ENCODE measurements at places on chromosomes 12 and 14.

- no peak for DNase-seq
Observed at GRCh38 chr14:71686677-71687076, 245.6 kb upstream of the RGS6 start.

DNA sequence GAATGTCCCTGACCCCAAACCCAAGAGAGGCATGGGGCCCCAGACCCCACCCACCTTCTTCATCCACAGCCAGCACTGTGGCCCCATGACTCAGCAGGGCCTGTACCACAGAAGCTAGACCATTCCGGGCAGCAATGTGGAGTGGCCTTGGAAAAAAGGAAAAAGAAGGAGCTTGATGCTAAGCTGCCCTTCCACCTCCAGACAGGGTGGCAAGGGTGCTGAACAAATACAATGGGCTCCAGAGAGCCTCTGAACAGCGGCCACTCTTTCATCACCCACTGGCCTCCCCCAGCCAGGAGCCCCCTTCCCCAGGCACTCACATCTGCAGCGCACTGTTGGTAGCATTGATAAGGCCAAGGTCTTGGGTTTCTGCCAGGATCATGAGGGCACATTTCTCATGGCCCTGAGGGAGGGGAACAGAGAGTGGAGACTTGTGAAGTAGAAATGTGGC is 13.9 kb downstream of the SLC39A5 start:
- no peak for DNase-seq

- DNase-seq: no peak
Observed at GRCh38 chr14:98707522-98707921, 564.5 kb downstream of the BCL11B start.

- DNase-seq: no peak
Observed at GRCh38 chr14:84458881-84459280, 1071.1 kb upstream of the FLRT2 start.

GRCh38 chr14:90968025-90968424 is 92.4 kb downstream of the RPS6KA5 start:
- no peak for DNase-seq

GRCh38 chr12:104911942-104912341 is 46.1 kb downstream of the SLC41A2 start:
- no peak for DNase-seq

- DNase-seq: no peak
Observed at GRCh38 chr12:2233034-2233433, 180.2 kb downstream of the CACNA1C start.

GRCh38 chr12:96814200-96814599 is 92.9 kb upstream of the NEDD1 start:
- no peak for DNase-seq

- DNase-seq: no peak
Observed at GRCh38 chr12:24307153-24307552, 357.7 kb upstream of the SOX5 start.

DNA sequence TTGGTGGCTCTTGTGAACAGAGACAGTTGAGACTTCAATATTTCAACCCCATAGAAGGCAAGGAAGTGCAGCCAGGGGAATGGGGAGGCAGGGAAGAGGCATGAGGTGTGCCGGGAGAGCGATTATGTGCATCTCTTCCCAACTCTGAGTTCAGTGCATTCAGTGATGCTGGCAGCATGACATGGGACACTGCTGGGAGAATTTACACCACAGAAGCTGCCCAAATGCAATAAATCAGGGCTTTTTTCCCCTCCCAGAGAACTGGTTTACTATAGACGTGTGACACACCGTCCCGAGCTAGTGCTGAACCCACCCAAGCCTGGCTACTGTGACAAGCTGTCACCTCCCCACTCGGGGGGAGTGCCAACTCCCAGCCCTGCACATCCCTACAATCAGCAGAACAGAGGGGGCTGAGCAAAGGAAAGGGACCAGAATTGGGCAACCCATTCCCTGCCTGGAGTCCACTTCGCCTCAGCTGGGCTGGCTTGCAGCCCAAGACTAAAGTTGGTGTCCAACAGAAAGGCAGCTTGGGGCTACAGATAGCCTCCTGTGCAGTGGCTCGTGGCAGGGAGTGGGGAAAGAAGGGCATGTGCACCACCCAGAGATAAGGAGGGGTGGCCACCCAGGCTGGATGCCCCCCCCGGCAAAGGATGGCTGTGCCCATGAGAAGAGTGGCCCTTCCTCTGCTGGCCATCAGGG is 16.7 kb downstream of the AHSA1 start:
- no peak for DNase-seq

DNA sequence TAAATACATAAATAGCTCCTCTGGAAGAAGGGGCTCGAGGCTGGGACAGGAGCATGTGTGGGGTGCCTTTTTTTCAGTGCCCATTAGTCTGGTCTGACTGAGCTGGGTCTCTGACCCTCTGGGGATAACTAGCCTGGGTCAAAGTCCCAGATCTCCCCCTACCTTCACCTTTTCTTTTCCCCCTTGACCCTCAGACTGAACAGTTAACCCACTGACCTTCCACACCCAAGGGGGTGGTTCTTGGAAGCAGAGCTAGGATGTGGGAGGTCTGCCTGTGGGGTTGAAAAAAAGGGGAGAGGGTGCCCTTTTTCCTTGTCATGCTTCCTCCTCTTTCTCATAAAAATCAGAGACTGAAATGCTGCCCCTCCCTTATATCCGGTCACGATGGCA is 925 bp upstream of the GLI1 start:
- DNase-seq: no peak

GRCh38 chr12:121575051-121575450 is 5.8 kb downstream of the KDM2B start:
- no peak for DNase-seq

DNA sequence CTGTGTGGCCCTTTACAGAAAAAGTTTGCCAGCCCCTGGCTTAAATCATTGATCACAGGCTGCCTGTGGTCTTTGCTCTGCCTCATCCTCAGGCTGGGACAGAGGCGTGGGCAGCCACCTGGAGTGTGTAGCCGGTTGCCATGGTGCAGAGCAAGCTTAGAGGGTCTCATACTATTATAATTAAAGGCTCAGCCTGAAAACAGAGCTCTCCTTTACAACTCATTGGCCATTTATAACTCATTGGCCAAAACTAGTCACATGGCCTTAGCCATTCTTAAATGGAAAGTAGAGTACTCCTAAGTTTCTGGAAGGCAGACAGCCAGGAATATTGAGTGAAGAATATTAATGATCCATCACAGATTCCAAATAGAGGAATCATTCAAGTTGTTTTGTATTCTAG is 3.0 kb downstream of the HSP90B1 start:
- DNase-seq: no peak

DNA sequence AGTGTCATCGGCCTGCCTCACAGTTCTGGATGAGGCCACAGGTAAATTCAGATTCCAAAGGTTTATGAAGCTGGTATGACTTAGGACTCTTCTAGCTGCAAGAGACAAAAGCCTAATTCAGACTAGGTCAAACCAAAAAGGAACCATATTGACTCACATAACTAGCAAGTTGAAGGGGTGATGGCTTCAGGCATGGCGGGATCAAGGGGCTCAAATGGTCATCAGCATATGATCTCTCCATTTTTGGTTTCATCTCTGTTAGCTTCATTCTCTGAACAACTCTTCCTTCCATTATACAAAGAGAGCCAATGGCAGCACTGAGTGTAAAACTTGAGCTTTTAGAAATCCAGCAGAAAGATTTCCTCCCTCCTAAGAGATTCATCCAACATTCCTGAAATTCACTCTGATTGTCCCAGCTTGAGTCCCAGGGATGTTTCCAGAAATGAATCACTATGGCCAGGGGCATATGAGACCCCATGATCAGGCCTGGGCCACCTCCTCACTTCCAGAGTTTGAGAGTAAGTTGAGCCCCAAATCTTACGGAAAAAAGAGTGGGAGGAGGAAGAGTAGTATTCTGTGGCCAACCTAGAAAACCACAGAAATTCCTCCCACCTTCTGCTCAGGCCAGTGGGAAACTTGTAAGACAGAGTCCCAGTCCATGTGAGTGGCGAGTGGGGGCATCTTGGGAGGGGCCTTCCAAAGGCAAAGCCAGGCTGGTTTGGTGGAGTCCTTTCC is 2.0 kb upstream of the MAP1LC3B2 start:
- DNase-seq: no peak

DNA sequence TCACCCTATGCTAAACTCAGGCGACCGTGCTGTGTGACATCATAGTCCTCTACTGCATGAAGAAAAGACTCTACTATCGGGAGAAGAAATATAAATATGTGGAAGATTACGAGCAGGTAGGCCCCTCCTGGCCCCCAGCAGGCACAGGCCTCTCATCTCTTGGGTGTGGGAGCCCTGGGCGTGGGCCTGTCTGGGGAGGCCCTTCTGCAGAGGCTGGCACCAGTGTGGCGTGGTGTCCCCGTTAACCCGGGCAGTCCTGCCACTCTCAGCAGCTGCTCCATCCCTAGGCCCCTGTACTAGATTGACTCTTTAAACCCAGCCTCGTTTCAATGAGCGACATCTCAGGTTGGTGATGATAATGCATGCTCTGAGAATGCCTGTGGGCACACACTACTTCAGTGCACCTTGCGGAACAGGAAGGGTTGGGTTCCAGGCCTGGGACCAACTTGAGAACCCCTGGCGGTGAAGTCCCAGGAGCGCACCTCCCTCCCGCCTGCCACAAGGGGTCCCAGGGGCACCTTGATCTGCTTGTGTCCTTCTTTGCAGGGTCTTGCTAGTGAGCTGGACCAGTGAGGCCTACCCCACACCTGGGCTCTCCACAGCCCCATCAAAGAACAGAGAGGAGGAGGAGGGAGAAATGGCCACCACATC is 23.2 kb downstream of the P2RX4 start:
- no peak for DNase-seq

DNA sequence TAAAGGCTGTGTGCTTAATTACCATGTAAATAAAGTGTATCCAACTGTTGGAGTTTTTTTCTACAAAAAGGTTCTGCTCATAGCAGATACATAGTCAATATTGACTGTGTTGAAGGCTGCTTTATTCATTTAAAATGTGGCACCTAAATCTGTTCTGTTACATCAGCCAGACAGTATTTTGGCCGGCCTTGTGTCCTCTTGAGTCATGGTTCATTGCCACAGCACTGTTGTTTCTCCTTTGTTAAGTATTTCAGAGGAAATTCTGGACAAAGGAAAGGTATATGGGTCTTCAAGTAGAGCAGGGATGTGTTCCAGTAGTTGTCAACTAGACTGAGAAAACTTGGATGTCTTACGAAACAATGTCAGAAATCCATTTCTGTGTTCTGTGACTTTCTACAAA is 95.5 kb downstream of the SLC38A6 start:
- no peak for DNase-seq

DNA sequence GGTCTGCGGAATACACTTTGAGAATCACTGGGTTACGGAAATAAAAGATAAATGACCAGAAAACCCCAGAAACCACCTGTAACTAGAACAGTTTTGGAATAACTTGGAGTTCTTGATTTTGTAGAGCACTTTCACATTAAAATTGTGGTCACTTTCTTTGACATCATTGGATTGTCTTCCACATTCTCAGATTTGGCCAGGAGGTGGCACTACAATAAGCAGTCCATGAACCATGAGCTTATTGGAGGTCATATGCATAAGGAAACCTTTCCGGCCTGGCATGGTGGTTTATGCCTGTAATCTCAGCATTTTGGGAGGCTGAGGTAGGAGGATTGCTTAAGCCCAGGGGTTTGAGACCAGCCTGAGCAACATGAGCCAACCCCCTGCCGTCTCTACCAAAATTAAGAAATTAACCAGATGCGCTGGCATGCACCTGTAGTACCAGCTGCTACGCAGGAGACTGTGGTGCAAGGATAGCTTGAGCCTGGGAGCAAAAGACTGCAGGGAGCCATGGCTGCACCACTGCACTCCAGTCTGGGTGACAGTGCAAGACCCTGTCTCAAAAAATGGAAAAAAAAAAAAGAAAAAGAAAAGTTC is 107.7 kb upstream of the CAND1 start:
- no peak for DNase-seq

DNA sequence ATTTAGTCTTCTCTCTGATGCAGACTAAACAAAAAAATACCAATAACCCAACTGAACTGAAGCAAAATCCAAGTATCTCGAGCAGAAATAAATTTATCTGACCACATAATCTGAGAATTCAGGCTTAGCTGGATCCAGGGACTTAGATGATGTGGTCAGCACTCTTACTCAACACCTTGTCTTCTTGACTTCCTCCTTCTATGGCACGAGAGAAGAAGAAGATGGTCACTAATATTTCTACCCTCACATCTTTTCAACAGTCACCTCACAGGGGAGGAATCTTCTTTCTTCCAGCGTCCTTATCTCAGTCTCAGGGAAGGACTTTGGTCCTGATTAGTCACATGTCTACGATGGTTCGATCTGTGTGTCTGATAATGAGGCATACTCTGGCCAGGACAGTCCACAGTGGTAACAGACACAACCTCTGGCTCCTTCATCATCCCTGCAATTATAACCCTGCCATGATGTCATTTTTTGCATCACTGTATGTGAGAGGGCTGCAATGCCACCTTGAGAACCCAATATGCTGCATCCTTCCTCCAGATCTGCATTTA is 15.8 kb downstream of the RGS6 start:
- DNase-seq: no peak

GRCh38 chr14:24280797-24281460 is 9.5 kb upstream of the RABGGTA start:
- DNase-seq: no peak

GRCh38 chr12:114668151-114668885 is 15.7 kb downstream of the TBX3 start:
- no peak for DNase-seq

- no peak for DNase-seq
Observed at GRCh38 chr12:125996443-125996842, 931.2 kb downstream of the AACS start.

- DNase-seq: no peak
Observed at GRCh38 chr12:56866493-56866892, 67.7 kb downstream of the SDR9C7 start.

GRCh38 chr12:106345746-106346145 is 11.8 kb upstream of the POLR3B start:
- DNase-seq: no peak

- no peak for DNase-seq
Observed at GRCh38 chr12:22310275-22310674, 24.2 kb downstream of the ST8SIA1 start.

DNA sequence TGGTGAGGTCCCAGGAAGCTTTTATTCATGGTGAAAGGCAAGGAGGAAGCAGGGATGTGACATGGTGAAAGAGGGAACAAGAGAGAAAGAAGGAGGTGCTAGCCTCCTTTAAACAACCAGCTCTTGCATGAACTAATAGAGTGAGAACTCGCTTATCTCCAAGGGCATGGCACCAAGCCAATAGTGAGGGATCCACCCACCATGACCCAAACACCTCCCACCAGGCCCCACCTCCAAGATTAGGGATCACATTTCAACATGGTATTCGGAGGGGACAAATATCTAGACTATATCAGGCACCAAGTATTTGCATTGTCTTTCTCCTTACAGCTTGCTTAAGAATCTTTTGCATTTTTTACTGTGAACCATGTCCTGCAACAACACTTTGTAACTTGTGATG is 91.9 kb upstream of the DHRS4 start:
- DNase-seq: no peak

GRCh38 chr14:31781578-31781977 is 220.4 kb downstream of the NUBPL start:
- DNase-seq: no peak
